CD4-positive, alpha-beta T cell treated with Interleukin-4 for 4 hours (primary cell): ENCODE measurements at places on chromosomes 4 and X.

- DNase-seq, result no peak
Observed at GRCh38 chr4:152398060-152398459, 137.8 kb downstream of the FBXW7 start.

GRCh38 chr4:7129871-7130620, 62.2 kb upstream of the GRPEL1 start:
- DNase-seq, result no peak

DNA sequence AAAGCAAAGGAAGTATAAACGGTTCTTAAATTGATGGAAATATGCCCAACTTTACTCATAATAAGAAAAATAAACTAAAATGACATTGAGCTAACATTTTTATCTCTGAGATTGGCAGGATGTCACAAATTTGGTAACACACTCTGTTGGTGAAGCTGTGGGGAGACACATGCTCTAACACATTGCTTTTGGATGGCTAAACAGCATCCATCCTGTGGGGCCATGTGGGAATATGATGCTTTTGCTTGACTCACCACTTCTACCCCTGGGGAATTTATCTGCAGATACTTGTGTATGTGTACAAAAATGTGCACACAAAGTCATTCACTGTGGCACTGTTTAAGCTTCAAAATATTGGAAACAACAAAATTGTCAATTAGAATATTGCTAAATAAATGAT, 100.2 kb downstream of the ANAPC4 start:
- no peak for DNase-seq

GRCh38 chrX:150548251-150548650, 20.2 kb upstream of the MTM1 start:
- no peak for DNase-seq

- DNase-seq, result no peak
Observed at GRCh38 chr4:1239950-1240307, 9.0 kb downstream of the CTBP1 start.

DNA sequence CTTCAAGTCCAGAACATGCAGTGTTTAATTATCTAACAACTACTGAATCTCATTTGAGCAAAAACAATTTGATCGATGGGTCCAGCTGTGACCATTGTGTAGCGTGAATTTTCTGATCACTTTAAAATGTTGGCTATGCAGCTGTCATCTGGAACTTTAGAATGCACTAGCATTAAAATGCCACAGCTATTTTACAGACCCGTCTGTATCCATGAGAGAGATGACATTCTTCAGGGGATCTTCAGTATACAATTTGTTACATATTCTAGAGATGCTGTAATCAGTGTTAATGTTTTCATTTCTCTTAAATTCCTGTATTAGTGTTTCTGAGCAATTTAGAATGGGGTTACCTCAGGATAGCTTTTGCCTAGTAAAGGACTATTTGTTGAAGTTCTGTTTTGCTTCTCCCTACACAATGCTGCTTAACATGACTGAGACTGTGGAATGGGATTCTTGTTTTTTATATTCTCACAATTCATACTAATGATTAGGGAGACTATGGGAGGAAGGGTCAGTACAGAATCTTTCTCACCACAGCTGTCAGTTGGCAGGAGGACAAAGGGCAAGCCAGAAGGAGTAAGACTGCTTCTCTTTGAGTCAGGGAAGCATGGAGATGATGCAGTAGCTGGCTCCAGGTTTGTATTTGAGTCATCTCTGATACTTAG, 13.2 kb upstream of the CTSO start:
- no peak for DNase-seq

DNA sequence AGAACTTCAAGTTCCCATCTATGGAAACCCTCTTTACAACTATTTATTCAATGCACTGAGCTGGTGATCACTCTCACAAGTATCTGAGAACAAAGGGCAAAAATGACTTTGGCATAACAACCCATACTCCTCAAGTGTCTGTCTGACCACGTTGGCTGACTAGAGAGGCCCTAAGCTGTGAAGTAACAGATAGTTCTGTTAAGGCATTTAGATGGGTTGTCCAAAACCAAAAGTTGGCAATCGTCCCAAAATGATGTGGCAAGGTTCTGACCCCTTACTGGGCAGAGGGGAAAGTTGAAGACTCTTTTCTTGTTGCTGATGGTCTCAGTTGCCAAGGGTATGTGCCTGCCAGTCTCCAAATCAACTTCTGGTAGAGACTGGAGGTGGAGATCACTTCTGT, 524.8 kb downstream of the PPARGC1A start:
- DNase-seq, result no peak

GRCh38 chr4:174591243-174592021, 69.1 kb upstream of the HPGD start:
- peak; percentile 39 for DNase-seq

DNA sequence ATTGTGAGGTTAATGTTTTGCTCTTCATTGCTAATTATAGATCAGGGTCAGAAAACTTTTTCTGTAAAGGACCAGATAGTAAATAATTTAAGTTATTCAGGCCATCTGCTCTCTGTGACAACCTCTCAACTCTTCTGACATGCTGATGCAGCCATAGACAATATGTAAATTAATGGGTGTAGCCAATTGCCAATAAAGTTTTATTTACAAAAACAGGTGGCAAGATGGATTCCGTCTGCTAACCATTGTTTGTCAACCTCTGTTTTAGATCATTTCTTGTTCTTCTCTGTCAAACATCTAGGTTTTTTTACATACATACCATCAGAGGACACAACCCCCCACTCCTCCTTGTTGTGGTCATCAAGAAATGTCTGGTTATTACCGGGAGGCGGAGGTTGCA, 33.7 kb downstream of the ASB9 start:
- no peak for DNase-seq

- DNase-seq, result no peak
Observed at GRCh38 chr4:158750379-158750778, 18.4 kb upstream of the FNIP2 start.

GRCh38 chr4:151460434-151460833, 51.5 kb downstream of the FHIP1A start:
- no peak for DNase-seq

DNA sequence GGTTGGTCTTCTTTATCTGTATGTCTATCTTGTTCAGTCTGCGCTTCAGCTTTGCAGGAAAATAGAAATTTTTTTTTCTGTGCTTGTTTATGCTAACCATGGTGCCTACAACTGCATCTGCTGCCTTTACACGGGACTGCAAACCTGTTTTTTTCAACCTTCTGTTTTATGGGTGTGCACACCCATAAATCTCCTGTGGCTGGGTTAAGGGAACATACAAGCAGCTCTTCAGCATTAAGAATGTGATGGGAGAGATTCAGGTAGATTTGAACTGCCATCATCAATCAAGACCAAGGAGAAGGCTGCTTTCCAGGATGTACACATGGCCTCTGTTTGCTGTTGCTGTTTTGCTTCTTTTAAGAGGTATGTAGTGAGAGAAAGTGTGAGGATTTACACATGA, 502.9 kb downstream of the ANKRD50 start:
- DNase-seq, result no peak

DNA sequence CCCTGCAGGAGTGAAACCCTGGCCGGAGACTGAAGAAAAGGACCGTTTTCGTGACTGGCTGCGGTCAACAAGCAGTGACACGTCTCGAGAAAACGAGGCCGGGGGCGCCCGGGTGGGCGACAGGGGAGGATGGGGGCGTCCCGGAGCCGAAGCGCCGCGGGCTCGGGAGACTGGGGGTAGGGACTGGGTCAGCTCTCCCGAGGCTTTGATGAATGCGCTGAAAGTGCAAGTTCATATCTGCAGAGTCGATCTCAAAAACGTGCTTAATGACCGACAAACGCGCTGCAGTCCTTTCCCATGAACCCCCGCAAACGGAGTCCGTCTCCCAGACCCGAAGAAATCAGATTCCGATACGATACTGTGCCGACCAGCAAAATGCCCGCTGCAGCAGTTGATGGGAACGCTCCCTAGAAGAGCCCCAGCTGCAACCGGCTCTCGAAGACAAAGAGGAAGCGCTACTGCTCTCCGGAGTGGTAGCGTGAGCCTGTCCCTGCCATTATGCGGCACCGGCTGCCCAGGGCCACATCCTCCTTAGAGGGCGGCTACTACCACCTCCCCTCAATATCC, 806 bp upstream of the CD99L2 start:
- DNase-seq, result peak; percentile 20

GRCh38 chrX:20452487-20452886, 185.8 kb upstream of the RPS6KA3 start:
- peak; percentile 38 for DNase-seq

GRCh38 chr4:57405359-57405758, 295.2 kb upstream of the IGFBP7 start:
- no peak for DNase-seq

DNA sequence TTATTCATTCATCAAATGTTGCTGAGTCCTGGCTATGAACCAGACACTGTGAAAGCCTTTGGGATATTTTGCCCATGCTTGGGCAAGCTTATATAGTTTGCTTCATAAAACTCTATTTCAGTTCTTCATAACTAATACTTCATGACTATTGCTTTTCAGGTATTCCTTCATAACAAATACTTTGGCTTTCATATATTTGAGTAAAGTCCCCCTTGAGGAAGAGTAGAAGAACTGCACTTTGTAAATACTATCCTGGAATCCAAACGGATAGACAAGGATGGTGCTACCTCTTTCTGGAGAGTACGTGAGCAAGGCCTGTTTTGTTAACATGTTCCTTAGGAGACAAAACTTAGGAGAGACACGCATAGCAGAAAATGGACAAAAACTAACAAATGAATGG, 1.7 kb upstream of the AFP start:
- no peak for DNase-seq

- DNase-seq, result no peak
Observed at GRCh38 chr4:157775971-157776370, 396.9 kb downstream of the GASK1B start.

- peak; percentile 78 for DNase-seq
Observed at GRCh38 chrX:71098302-71098701, 2.7 kb downstream of the FOXO4 start.

GRCh38 chrX:67585401-67585800, 41.6 kb downstream of the AR start:
- no peak for DNase-seq

GRCh38 chrX:104254442-104255115, at the start of gene ESX1:
Gene ESX1, minus strand, starts transcription at chrX:104254933. Its CDS starts 84 bp downstream, at chrX:104254849.
- DNase-seq, result no peak

GRCh38 chr4:176467001-176467400, 147.2 kb downstream of the SPCS3 start:
- DNase-seq, result no peak

- no peak for DNase-seq
Observed at GRCh38 chr4:110865611-110866259, 242.9 kb upstream of the PITX2 start.

- no peak for DNase-seq
Observed at GRCh38 chr4:38090455-38091246, 130.5 kb downstream of the PTTG2 start.

- DNase-seq, result no peak
Observed at GRCh38 chr4:136651278-136651667, 881.0 kb downstream of the PCDH18 start.

DNA sequence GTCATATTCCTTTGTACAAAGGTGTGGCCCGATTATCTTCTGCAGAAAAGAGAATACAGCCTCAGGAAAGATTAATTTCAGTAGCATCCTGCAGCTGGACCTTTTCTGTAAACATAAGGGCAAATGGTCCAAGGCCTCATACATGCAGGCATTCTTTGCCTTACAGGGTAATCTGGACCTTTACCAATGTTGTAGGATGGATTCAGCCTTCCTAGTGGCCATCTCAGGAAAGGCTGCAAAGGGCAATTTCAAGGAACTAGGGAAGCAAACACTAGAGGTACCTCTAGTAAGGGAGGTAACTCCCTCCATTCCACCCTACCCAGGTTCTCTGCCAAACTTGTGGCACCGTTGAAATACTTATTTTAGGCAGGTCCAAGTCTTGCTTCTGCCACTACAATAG, 43.0 kb downstream of the UGT2B28 start:
- no peak for DNase-seq
